Pons (tissue), 1 donor: ENCODE measurements at places on chromosomes 6 and 20.
A peak's percentile ranks its signal among the peaks of the same experiment; 100 is the strongest.

GRCh38 chr6:62764841-62765240 is 446.4 kb upstream of the FKBP1C start:
- DNase-seq = no peak

- no peak for DNase-seq
Observed at GRCh38 chr6:48714250-48714649, 603.3 kb upstream of the PTCHD4 start.

GRCh38 chr6:110951986-110952794 is 6.3 kb upstream of the GTF3C6 start:
- DNase-seq = no peak

GRCh38 chr20:62291251-62292066 is 11.3 kb upstream of the ADRM1 start:
- no peak for DNase-seq

- DNase-seq = no peak
Observed at GRCh38 chr6:119215309-119215708, 134.3 kb downstream of the MAN1A1 start.

- peak; percentile 80 for DNase-seq
Observed at GRCh38 chr20:38485041-38485440, 12.4 kb downstream of the RALGAPB start.

DNA sequence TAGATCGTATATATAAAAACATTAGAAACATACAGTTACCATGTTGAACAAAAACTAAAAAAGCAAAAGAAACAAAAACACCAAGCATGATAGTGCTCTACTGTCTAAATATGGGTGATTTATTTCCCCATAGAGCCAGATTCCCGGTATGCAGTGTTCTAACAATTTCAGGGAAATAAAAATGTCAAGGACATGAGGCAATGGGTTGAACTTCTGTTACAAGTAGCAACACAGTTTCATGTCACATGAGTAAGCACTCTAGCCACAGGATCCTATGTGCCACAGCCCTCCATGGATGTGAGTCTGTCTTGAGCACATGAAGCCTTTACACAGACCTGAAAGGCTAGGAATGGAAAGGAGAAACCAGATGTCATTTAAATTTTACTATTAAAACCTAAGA is 96.0 kb downstream of the MAP3K5 start:
- DNase-seq = no peak

DNA sequence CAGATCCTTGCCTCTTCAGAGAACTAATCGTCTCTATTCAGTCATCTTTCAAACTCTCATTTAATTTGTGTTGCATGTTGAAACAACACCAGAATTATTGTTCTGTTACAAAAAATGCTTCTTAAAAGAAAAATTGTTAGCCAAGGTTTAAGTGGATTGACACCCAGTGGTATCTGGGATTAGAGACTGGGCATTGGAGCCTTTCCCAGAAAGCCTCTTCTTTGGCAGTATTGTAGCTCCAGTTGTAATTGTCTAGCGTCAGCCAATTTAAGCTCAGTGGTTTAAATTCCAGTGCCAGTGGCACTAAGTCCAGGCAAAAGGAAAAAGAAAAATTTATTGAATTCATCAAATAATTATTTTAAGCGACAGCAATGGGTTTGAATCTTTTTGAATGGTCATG is 801 bp downstream of the CCDC28A start:
- peak; percentile 77 for DNase-seq

GRCh38 chr6:5174756-5175549 is 85.8 kb downstream of the LYRM4 start:
- DNase-seq = peak; percentile 49

DNA sequence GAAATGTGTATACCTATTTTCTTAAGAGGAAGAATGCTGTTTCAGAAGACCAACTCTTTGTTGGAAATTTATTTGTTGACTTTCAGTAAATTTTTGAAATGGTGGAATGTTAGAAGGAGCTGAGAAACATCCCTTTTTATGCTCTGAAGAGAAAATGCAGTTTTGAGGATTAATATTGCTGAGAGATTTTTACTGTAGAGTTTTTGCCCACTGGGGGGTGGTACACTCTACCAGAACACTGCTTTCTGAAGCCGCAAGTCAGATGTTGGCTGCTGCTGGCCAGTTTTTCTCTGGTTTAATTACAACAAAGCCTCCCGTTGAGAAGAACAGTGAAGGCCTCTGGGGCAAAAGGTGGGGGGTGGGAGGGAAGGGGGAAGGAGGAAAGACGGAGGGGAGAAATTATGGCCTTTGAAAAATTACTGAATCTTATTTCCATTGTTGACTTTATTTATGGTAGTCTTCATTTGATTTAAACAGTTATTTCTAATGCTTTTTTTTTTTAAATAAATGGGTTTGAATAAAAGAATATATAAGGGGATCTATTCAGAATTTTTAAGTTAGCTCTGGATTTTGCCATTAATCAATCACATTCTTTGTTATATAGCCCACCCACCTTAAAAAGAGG is 3.0 kb downstream of the FLRT3 start:
- peak; percentile 94 for DNase-seq

DNA sequence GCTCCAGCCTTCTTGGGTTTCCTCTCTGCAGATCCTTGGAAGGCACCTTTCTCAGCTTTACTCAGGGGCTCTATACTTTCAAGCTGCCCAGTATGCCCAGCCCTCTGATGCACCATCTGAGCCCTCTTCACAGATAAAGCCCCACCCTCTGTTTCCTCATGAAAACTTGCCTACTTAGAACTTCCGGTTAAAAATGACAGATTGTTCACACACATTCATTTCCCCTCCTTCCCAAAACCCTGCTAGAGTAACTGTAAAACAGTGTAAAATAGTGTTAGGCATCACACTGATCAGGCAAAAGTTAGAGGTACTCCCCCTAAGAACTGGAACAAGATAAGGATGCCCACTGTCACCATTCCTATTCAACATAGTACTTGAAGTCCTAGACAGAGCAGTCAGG is 14.0 kb upstream of the GCM1 start:
- DNase-seq = no peak

GRCh38 chr20:61118429-61119224 is 133.4 kb upstream of the CDH4 start:
- DNase-seq = no peak

DNA sequence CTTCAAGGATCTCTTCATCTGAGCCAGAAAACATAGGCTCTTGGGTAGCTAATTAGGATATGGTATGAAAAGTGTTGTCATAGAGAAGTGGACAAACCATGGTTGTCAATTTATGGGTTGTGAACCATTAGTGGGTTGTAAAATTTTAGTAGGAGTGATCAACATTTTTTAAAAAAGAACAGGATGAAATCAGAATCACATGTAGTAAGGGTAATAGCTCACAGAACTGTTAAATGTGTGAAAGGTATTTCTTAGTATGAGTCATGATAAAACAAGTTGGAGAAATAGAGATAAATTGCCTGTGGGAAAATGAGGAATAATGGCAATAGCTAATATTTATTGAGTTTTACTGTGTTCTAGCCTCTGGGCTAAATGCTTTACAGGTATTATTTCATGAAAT is 113.4 kb downstream of the MAP3K4 start:
- no peak for DNase-seq

DNA sequence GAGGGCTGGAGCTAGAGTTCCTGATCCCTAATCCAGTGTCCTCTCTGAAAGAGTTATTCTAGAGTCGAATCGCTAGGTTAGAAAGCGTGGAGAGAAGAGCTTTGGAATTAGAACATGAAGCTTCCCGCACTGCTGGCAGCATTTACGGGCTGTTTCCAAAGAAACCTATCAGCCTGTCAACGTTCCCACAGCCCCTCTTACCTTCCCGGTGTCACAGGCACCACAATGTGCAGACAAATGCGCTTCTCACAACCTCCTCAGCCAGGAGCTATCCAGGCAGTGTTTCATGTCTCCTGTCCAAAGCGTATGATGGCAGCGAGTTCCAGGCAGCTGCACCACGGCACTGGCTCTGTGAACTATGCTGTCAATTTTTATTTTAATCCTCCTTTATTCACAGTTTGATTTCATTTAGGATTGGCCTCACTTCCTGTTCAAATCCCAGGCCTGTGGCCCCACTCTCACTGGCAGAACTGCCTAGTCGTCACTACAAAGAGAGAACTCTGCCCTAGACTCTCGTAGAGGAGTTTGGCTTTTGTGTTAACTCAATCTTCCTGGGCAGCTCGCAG is 322.8 kb upstream of the SOX4 start:
- no peak for DNase-seq

DNA sequence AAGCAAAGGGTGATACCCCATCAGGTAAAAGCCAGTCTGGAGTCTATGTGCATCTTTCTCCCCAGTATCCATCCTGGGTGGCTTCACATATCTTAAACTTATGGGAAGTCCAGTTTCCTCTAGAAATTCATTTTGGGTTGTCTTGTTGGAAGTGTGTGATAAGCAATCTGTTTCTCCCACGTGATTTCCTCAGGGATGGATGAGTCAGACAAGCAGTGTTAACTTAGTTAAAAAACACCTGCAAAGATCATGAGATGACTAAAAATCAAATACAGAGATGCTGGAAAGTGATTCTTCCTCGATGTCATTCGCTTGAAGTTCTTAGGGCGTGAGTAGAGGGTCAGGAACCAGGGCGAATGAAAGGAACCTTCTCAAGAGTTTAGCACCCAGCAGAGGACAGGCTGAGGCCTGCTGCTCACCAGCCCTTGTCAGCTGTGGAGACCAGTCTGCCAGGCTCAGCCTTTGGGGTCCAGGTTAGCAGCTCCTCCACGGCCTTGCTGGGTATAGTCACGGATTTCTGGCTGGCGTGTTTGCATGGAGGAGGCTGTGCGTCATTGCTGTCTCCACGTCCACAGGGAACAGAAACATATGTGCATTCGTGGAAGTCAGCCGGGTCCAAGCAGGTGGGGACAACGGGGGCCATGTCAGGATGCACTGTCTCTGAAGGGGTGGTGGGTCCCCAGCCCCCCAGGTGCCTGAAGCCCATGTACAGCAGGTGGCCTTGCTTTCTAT is 2.8 kb upstream of the PNPLA1 start:
- DNase-seq = no peak

DNA sequence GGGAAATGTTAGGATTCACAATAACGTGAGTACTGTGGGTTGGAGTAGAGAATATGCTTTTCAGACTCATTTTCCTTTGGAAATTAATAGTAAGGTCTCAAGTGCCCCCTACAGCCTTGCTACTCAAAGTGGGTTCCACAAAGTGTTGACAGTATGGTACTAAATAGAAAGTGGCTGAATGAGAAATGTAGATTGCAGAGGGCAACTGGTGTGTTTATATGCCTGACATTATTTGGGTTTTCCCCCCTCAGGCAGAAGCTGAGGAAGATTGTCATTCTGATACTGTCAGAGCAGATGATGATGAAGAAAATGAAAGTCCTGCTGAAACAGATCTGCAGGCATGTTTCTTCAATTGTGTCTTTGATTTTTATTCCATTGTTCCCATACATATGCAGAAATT is 5.6 kb downstream of the FBXO9 start:
- no peak for DNase-seq

- peak; percentile 39 for DNase-seq
Observed at GRCh38 chr20:43171930-43172329, 17.8 kb downstream of the PTPRT start.

GRCh38 chr6:11532097-11532496 is 5.5 kb upstream of the TMEM170B start:
- no peak for DNase-seq

DNA sequence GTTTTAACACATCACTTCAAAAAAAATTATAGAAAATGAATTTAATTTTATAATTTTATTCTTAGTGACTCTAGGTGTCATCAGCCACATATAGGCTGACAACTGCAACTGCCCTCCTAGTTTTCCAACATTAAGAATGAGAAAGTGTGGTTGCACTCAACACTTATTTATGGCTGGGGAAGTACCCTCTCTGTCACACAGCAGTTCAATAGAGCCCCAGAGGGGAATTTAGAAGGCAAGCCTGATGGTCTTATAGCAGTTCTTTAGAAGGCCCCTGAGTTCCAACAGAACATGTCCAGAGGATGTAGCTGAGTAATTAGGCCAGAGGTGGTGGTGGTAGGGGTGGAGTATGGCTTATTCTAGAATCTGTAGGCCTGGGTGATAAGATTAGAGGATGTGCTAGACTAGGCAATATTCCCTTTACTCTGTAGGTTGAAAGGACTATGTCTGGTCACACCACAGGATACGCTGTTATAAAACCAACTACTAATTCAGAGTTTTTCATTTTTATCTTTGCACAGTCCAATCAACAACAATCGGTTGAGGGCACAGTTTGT is 226.5 kb upstream of the CITED2 start:
- DNase-seq = no peak

- DNase-seq = no peak
Observed at GRCh38 chr6:109339906-109340678, 42.2 kb downstream of the CD164 start.

DNA sequence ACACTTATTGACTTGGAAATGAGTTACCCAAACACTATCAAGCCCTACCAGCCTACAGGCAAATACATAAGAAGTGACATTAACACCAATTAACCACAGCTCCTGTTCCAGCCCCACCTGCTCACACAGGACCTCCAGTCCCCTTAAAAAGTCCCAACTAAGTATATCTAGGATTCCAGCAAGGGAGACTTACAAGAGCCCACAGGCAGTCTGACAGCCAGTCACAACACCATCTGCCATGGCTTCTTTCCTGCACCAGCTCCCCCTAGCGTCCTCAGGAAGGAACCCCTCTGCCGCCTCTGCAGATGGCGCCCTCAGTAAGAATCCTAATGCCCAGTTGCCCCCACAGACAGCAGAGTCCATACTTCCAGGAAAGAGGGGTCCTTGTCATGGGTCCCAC is 122.1 kb downstream of the HIVEP2 start:
- DNase-seq = no peak

GRCh38 chr20:5171064-5171789 is 44.4 kb downstream of the CDS2 start:
- DNase-seq = no peak

GRCh38 chr6:13438126-13438525 is 49.3 kb downstream of the GFOD1 start:
- no peak for DNase-seq

DNA sequence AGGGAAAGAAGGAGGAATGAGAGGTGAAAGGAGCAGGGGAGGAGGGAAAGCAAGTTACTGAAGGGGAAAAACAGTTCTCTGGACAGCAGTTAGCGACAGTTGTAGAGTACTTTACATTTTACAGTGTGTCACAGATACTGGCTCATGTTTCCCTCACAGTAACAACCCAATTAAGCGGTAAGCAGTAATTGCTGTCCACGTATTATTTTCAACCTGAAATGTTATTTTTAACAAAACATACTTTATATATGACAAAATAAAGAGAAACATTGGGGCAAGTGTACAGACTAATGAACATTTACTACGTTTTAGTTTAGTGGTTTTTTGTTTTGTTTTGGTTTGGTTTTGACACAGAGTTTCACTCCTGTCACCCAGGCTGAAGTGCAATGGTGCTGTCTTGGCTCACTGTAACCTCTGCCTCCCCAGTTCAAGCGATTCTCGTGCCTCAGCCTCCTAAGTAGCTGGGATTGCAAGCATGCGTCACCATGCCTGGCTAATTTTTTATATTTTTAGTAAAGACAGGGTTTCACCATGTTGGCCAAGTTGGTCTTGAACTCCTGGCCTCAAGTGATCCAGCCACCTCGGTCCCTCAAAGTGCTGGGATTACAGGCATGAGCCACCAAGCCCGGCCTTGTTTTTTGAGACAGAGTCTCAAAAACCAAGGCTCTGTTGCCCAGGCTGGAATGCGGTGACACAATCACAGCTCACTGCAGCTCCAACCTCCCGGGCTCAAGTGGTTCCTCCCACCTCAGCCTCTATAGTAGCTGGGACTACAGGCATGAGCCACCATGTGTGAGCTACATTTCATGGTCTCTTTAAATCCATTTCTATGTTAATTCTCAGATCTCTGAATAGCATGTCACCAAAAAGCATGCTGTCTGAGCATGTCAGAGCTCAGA is 22.6 kb upstream of the BTN3A2 start:
- DNase-seq = no peak
